Kidney epithelial cell (primary cell): ENCODE measurements at places on chromosomes 1 and 21. TPM values are rescaled to one million over a fixed set of nuclear protein-coding genes. Genes with fewer than 3 reads are reported as not detected.

The SLC1A7 gene
- total RNA-seq, result not detected in 2 replicates

The CFAP74 gene
- total RNA-seq, result not detected in 2 replicates

The CORT gene
- total RNA-seq, result not detected in 2 replicates

The CATSPERE gene
- total RNA-seq, result 0.13 and 0.21 TPM in 2 replicates

The HPDL gene
- total RNA-seq, result 0.58 and 3.1 TPM in 2 replicates

The SPRR1A gene
- total RNA-seq, result not detected in 2 replicates

The PDZK1 gene
- total RNA-seq, result 0.62 TPM in 1 of 2 replicates, not detected in the other

The BCAR3 gene
- total RNA-seq, result 93.3 and 109 TPM in 2 replicates

The RSPO1 gene
- 0.08 and 0.14 TPM in 2 replicates for total RNA-seq

The GNG5 gene
- total RNA-seq, result 93.6 and 141 TPM in 2 replicates

- DNase-seq, result peak; percentile 88
These were observed 5.4 kb upstream of the LAMC2 start for GRCh38 chr1:183180634-183181056.

DNA sequence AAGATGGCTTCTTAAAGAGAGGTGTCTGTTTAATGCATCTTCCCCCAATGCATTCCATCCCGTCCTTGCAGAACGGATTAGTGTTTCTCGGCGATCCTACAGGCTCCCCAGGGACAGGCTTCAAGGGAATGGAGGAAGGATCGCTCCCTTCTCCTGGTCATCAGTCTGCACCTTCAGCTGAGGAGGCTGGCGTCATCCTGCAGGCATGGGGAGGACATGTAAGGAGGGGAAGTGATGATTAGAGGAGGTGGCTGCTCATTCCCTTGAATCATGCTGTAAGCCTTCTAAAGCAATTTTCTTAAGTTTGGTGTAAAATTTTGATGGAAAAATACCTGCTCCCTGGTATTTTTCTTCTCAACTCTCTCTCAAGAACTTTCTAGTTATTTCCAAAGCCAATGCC lies 603.6 kb downstream of the NPHP4 start:
- DNase-seq, result no peak

GRCh38 chr1:230205719-230206198 lies 138.7 kb downstream of the GALNT2 start:
- no peak for DNase-seq

DNA sequence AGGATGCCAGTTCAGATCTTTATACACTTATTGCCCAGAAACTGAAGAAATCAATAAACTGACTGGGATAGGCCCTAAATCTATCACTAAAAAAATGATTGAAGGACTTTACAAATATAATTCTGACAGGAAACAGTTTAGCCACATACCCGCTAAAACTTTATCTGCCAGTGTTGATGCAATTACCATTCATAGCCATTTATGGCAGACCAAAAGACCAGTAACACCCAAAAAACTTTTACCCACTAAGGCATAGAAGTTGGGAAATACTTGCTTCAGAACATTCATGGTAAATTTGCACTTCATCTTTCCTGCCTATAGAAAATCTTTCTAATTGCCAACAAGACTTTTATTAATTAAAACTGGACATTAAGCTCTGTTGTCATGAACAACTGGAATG lies 15.0 kb upstream of the GPR25 start:
- no peak for DNase-seq

- DNase-seq, result no peak
These were observed 78.8 kb downstream of the FAM78B start for GRCh38 chr1:166087734-166088571.

GRCh38 chr1:57229076-57229475 lies 194.8 kb downstream of the DAB1 start:
- DNase-seq, result no peak

DNA sequence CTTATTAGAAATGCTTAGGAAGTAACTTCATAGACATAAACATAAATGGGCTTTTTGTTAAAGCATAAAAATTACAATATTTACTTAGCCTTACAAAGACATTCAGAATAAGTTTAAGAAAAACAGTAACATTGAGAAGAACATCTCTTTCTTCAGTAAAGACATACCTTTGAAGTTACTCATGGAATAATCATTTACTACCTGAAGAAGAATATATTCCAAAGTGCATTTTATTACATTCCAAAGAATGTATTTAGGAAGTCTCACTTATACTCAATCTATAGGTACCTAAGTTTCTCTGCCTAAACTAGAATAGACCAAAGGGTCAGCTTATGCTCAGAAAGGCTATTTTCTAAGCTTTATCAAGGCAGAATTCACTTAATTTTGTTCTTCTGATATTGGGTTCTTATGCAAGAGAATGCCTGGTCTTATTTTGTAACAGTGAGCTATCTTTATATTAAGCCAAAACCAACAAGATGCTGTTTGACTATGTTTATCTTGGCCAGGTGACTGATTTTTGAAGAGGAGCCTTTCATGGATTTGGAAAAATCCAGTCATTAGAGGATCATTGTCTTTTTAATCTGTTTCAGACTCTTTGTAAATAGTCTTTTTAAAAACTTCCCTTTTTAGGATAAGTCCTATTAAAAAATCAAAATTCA lies 110.1 kb downstream of the OLFML2B start:
- DNase-seq, result peak; percentile 19

DNA sequence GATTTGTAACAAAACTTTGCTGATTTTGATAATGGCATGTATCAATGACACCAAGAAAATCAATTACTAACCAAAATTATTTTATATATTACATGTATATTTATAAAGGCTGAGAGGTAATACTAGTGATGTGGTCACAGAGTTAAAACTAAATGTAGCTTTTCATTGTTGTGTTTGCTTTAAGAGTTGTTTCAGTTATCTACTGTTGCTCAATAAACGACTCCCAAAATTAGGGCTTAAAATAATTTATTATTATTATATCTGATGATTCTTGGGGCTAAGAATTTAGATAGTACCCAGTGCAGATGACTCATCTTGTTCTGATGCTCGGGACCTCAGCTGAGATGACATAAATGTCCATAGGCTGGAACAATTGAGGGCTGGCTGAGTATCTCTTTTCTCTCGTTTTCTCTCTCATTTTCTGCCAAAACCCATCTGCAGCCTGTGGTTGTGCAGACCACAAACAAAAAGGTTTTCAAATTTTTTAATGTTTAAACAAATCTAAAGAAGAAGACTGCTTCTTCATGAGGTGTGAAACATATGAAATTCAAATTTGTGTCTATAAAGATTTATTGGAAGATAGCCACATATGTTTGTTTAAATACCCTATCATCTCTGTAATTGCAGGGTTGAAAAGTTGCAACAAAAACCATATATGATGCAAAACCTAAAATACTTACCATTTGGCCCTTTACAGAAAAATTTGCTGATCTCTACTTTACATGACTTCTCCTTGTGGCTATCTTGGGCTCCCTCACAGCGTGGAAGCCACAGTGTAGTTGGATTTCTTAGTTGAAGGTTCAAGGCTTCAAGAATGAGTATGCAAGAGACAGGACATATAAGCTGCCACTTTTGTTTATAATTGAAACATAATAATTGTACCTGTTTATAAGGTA lies 14.8 kb upstream of the PTPRC start:
- no peak for DNase-seq

GRCh38 chr1:204461331-204462228 lies 33.0 kb downstream of the PIK3C2B start:
- DNase-seq, result no peak

- no peak for DNase-seq
These were observed 8.3 kb downstream of the FGGY start for GRCh38 chr1:59305188-59305587.

- DNase-seq, result no peak
These were observed 36.1 kb downstream of the CLSTN1 start for GRCh38 chr1:9787702-9788101.

DNA sequence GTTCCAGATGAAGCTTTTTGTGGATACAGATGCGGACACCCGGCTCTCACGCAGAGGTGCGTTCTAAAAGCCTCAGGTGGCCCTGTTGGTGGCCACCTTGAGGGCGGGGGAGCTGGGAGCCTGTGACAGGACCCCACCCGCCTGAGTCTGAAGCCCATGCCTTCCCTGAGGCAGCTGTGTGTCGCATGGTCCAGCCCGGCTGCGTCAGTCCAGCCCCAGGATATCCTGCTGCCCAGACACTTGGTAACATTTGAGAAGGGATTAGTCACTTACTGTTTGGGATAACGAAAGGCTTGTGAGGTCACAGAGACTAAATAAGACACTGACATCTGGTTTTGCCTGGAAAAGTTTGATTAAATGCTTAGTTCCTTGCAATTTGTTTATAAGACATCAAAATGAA lies 68.9 kb downstream of the UCK2 start:
- peak; percentile 68 for DNase-seq

- no peak for DNase-seq
These were observed 3.6 kb downstream of the ACKR1 start for GRCh38 chr1:159208175-159208825.

DNA sequence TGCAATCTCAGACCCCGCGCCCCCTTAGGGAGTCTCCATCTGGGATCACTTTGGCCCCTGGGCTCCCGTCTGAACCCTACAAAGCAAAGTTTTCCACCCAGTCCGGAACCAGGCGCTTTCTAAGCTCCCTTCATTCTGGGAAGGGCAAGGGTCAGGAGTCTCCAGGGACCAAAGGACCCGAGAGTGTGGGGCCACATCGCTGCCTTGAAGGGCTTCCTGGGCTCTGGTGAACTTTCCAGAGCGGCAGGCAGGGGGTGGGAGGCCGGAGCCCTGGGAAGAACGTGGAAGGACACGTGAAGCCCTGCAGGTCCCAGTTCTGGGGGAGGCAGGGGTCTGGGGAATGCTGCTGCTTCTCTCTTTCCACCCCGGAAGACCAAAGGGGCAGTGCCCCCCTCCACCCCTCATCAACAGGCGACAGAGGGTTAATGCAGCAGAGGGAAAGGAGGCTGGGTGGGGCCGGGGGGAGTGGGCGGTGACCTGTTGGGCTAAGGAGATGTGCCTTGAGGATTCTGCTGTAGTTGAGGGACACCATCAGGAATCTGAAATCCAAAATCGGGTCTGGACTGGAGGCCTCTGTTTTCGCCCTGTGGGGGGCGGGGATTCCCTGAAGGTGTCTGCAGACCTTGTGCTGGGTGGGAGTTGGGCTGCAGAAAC lies 734 bp downstream of the CDK18 start:
- no peak for DNase-seq

DNA sequence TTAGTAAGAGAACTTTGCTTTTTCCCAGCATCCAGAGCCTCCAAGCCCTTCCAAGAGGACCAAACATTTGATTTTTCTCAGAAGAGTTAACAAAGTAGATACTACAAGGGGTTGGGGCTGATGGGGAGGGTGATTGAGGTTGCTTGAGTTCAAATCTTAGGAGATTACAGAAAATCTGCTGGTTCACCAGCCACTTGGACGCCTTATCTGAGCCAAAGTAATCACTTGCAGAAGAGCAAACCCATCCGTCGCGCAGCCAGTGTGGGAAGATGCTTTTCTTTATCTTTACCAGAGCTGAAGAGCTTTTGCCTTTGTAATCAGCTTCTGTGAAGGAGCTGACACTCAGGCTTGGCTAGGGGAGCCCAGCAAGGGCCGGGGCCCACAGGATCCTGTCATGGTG lies 91.9 kb upstream of the CTTNBP2NL start:
- DNase-seq, result no peak

- DNase-seq, result no peak
These were observed 133.2 kb downstream of the GALNT2 start for GRCh38 chr1:230200276-230200675.

- no peak for DNase-seq
These were observed 178.2 kb downstream of the ADGRL2 start for GRCh38 chr1:81978945-81979344.

GRCh38 chr1:7948960-7949359 lies 8.3 kb upstream of the TNFRSF9 start:
- DNase-seq, result peak; percentile 93

- no peak for DNase-seq
These were observed 94.4 kb downstream of the SLC45A1 start for GRCh38 chr1:8412183-8412831.

DNA sequence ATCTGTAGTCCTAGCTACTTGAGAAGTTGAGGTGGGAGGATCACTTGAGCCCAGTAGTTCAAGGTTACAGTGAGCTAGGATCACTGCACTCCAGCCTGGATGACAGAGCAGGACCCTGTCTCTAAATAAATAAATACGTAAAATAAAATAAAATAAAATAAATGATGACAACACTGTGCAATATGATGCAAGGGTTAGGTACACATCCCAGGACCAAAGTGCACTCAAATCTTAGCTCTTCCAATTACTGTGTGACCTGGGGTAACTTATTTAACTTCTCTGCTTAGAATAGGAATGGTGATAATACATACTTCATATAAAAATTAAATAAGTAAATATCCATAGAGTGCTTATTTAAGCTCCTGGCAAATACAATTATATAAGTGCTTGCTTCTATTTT lies 53.5 kb downstream of the LPAR3 start:
- DNase-seq, result no peak

DNA sequence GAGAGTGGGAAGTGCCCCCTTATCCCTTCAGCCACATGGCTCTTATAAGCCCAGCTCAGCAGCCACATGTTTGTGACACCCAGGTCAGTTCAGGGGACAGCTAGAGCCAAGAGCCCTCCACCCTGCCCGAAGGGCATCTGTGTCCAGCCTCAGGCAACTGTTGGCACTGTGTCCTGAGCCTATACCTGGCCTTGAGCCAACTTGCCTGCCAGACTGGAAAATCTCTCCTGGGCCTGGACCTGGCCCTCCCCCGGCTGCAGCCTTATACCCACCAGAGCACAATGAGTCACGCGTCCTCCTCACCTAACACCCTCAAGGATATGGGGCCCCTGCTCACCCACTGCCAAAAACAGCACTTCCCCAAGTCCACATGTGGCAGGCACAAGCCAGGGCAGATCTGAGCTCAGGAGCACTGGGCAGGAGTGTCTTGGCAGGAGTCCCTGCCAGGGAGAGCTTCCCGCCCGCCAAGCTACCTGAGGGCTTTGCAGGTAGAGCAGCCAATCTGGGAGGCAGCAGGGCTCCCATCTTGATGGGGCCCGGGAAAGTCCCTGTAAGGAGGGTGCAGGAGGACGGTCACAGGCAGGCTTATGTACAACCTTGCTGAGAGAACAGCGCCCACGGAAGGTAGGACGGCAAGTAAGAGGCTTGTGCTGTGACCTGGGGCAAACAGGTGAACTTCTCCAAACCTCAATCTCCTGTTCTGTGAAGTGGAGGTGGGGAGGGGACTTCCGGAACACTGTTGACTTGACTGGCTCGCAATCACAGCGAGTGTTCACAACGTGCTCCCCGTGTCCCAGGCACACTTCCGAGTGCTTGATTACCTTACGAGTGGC lies 19.8 kb upstream of the HSPG2 start:
- peak; percentile 78 for DNase-seq
